ENCODE measurements at places on chromosomes 13 and 19. TPM values are rescaled to one million over a fixed set of nuclear protein-coding genes. Genes with fewer than 3 reads are reported as not detected.

Gene CBLC
- total RNA-seq = 54.3 TPM

Gene PLD3
- total RNA-seq = 123 TPM

Gene TNFSF13B
- total RNA-seq = 1.3 TPM

Gene ZNF534
- not detected for total RNA-seq

Gene SOX21
- not detected for total RNA-seq

Measured in HCT116 (cell line).